ENCODE measurements at places on chromosomes 7 and 10.

GRCh38 chr7:157617401-157617800 is 280.6 kb downstream of the DNAJB6 start:
- DNase-seq = no peak

DNA sequence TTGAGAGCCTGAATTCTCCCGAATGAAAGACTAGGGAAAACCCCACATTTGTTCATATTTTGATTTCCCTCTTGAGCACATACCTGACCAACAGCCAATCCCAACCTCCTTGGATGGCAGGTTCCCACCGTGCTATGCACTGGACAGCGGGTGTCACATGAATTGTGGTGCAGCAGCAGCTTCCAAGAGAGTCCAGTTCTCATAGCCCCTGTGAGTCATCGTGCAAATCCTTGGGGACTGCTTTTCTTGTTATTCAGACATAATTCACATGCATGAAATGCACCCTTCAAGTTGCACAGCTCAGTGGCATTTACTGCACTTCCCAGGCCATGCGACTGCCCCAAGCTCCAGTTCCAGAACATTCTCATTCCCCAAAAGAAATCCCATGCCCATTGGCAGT is 67.8 kb upstream of the PPP2R2D start:
- no peak for DNase-seq

DNA sequence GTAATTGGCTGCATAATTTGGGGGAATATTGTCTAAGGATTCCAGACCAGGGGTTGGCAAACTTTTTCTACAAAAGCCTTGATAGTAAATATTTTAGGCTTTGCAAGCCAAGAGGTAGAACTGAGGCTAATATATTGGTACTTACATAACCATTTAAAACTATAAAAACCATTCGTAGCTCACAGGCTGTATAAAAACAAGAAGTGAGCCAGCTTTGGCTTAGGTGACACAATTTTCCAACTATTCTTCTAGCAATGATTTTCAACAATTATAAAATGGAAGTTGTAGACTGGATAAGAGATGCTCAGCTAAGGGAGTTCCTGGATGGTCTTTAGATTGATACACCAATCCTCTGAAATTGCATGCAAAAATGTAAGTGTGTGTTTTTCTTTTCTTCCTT is 1.4 kb downstream of the GPR141 start:
- DNase-seq = peak; percentile 27

GRCh38 chr10:108956149-108956548 is 967.2 kb downstream of the XPNPEP1 start:
- DNase-seq = no peak

DNA sequence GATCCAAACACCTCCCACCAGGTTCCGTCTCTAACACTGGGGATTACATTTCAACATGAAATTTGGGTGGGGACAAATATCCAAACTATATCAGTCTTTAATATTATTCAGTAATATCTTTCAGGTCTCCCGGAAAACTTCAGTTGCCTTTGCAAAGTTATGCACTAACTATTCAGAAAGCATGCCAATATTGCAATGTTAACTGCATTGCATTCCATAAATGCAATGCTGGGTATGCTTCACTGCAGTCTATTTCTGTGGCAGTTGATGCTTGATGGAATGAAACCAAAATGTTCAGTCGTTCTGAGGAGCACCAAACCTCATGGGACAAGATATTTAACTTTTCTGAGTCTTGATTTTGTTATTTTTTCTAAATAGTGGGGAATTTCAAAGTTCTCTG is 147.5 kb downstream of the SLC16A9 start:
- no peak for DNase-seq

GRCh38 chr7:26367219-26367711 is 75.6 kb downstream of the SNX10 start:
- DNase-seq = no peak

- no peak for DNase-seq
These were observed 1290.3 kb upstream of the SORCS1 start for GRCh38 chr10:108454793-108455192.
